Stimulated activated CD4-positive, alpha-beta T cell treated with anti-CD3 and anti-CD28 coated beads, TNF-alpha, amount 100 ng/mL, for 1 hour (primary cell): ENCODE measurements at places on chromosomes 1 and 21.

GRCh38 chr1:228226956-228227791, 19.3 kb downstream of the OBSCN start:
- no peak for DNase-seq

GRCh38 chr1:92804721-92805201, 19.9 kb upstream of the EVI5 start:
- no peak for DNase-seq

GRCh38 chr1:27438621-27439061, 46.2 kb downstream of the GPR3 start:
- DNase-seq = no peak

DNA sequence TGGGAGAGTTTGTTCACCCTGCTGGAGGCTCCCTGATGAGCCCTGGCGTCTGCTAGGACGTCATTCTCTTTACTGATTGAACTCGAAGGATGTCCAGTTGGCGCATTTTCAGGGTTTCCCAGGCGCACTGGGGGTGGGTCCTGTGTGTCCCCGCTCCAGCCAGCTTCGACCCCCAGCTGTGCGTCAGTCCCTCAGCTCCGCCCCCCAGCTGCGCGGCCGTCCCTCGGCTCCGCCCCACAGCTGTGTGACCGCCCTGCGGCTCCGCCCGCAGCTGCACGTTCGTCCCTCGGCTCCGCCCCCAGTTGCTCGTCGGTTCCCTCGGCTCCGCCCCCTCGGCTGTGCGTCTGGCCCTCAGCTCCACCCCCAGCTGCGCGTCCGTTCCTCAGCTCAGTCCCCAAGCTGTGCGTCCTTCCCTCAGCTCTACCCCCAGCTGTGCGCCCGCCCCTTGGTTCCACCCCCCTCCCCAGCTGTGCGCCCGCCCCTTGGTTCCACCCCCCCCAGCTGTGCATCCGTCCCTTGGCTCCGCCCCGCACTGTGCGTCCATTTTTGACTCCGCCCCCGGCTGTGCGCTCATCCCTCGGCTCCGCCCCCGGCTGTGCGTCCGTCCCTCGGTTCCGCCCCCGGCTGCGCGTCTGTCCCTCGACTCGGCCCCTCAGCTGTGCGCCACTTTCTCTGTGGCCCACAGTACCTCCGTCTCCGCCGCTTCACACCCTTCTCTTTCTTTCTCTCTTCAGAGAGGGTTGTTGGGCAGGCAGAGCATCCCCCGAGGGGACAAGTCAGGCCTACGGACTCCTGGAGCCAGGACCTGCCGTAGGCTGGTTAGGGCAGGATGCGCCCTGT, 61.3 kb downstream of the FAAP20 start:
- DNase-seq = peak; percentile 92

GRCh38 chr1:230427094-230427876, 1.2 kb upstream of the PGBD5 start:
- DNase-seq = no peak

DNA sequence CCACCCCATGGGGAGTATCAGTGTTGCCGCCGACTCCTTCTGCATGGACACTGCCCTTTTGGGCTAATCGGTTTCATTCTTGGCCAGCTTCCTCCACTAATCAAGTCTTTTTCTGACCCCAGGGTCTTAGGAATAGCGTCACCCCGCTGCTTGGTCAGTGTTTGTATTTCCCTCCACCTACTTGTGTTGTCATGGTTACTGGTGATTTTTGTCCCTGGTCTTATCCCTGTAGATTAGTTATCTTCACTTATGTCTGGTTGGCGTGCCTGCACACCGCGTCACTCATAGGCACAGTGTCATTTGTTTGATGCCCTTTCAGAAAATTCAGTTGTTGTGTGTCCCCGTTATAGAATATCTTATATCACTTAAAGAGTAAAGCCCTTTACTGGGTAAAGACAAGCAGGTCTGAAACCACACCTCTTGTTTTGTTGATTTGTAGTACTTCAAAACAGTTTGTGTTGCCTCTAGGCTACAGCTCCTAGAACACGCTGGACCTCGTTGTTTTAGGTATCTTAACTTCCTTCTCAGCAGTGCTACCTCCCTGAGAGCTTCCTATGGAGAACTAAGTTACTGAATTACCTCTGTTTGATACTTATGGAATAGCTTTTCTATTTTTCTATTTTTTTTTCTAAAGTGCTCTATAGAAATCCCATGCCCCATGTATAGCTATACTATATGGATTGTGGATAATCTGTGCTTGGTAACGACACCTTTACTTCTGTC, 868 bp downstream of the PPP1R12B start:
- DNase-seq = no peak

GRCh38 chr1:21212126-21212525, 35.4 kb upstream of the EIF4G3 start:
- no peak for DNase-seq

- no peak for DNase-seq
These were observed 251.6 kb downstream of the AKT3 start for GRCh38 chr1:243598433-243598832.

DNA sequence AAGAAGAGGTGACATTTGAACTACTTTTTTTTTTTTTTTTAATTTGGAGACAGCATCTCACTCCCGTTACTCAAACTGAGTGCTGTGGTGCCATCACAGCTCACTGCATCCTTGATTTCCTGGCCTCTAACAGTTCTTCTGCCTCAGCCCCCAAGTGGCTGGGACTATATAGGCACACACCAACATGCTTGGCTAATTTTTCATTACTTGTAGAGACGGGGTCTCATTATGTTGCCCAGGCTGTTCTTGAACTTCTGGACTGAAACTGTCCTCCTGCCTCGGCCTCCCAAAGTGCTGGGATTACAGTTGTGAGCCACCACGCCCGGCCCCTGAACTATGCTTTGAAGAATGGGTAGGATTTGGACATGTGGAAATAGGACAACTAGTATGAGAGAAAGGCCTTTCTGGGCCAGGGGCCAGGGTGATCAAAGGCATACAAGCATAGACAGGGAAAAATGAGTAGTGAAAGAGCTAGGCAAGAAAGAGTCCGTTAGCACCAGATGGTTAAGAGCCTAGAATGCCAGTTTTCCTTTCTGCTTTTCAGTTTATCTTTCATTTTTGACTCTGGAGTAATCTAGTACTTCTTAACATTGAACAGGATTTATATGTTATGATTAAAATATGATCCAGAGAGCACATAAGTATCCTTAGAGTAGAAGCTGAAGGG, 6.3 kb downstream of the RABGAP1L start:
- DNase-seq = no peak

DNA sequence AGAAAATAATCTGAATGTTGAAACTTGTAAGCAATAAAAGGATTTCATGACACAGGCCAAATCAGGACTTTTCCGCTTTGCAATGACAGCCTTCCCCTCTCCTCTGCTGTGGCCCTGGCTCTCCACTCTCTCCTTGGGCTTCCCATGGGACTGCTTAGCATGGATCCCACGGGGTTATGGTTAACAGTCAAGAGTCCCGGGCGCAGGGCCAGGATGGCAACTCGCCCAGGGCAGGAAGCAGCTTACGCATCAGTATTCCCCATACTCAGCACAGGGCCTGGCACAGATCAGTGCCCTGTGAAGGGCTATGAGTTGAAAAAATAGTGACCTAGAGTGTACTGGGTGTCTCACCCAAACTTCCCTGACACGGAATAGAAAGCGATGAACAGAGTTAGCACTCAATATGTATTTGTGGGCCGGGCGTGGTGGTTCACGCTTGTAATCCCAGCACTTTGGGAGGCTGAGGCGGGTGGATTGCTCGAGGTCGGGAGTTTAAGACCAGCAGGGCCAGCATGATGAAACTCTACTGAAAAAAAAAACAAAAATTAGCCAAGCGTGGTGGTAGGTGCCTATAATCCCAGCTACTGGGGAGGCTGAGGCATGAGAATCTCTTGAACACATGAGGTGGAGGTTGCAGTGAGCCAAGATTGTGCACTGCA, 29.1 kb upstream of the GRHL3 start:
- DNase-seq = no peak

DNA sequence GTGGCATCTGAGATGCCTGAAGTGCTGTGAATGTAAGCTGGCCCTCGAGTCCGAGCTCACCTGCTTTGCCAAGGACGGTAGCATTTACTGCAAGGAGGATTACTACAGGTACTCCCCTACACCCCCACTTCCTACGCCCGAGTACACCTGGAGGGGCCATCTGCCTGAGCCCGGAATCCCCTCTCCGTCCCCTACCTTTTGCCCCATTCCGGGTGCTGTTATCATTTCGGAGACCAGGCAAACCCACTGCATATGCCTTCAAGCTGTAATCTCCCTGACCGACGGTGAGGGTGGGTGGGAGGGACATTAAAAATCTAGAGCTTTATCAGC, 2.9 kb downstream of the LHX9 start:
- no peak for DNase-seq

DNA sequence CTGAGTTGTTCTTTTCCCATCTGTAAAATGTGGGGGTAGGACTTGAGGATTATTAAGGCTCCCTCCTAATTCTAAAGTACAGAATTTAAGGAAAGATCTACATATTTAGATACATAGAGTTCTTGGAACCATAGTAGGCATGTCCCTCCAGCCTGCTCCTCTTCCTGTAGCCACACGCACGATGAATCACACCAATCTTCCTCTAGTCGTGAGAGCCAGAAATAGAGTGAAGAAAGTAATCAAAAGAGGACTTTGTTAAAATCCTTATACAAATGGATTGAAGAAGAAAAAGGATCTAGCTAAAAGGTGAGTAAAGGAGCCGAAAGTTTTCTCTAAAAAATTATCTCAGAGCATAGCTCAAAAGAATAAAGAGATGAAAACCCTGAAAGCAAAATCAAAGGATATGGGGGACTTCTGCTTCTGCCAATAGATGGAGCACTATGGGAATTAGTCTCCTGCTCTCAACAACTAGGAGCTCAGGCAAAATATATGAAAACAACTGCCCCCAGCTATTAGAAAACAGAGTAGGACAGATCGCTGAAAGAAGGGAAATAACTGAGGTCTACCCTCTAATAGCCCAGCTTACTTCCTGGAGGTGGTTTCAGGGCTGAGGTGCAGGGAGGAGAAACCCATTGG, 8.5 kb downstream of the C1orf141 start:
- no peak for DNase-seq
